ENCODE measurements at places on chromosomes 7 and 10. TPM values are rescaled to one million over a fixed set of nuclear protein-coding genes. Genes with fewer than 3 reads are reported as not detected.

EGR2 gene
- 0.20 TPM for total RNA-seq

- H3K27ac ChIP-seq: no peak overlapping the region
- no peak for DNase-seq
- H3K4me3 ChIP-seq: no peak overlapping the region
- no peaks in the 10 kb centered on the region for H3K36me3 ChIP-seq
These were observed 92.5 kb downstream of the EZH2 start for GRCh38 chr7:148791546-148791945.

LEP gene
- total RNA-seq: 0.07 TPM

GRCh38 chr7:157866336-157866924 is 529.6 kb downstream of the DNAJB6 start:
- no peak overlapping the region for H3K27ac ChIP-seq
- DNase-seq: no peak
- H3K4me1 ChIP-seq: no peaks in the 10 kb centered on the region
- H3K27me3 ChIP-seq: no peaks in the 10 kb centered on the region
- no peak overlapping the region for H3K4me3 ChIP-seq

DNA sequence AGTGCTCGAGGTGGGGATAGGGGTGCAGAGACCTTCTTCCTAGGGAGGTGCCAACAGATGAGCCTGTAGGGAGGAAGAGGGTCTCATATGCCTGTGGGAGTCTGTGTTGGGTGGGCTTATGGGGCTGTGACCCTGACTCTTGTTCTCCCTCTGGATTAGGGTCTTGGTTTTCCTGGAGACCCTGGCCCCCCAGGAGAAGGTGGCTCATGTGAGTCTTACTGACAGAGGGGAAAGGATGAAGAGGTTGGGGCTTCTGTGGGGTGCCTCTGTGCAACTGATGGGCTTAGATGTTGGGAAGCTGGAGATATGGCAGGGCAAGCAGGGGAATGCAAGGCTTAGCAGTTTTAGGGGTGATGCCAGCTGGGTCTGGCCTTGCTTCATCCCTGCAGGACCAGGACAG is 20.2 kb upstream of the VOPP1 start:
- no peak overlapping the region for H3K4me3 ChIP-seq
- no peak for DNase-seq
- H3K36me3 ChIP-seq: no peaks in the 10 kb centered on the region
- H3K4me1 ChIP-seq: no peaks in the 10 kb centered on the region
- H3K27ac ChIP-seq: no peak overlapping the region

TMEM196 gene
- total RNA-seq: not detected

- no peak overlapping the region for H3K27ac ChIP-seq
- DNase-seq: no peak
- no peaks in the 10 kb centered on the region for H3K36me3 ChIP-seq
- H3K4me3 ChIP-seq: no peak overlapping the region
- no peaks in the 10 kb centered on the region for H3K27me3 ChIP-seq
These were observed 307.4 kb upstream of the SEMA3C start for GRCh38 chr7:81226234-81226633.

GRCh38 chr10:130495891-130496636 is 359.9 kb downstream of the GLRX3 start:
- H3K27me3 ChIP-seq: no peaks in the 10 kb centered on the region
- no peaks in the 10 kb centered on the region for H3K36me3 ChIP-seq
- H3K4me1 ChIP-seq: no peaks in the 10 kb centered on the region
- DNase-seq: no peak
- H3K4me3 ChIP-seq: no peak overlapping the region
- H3K27ac ChIP-seq: no peak overlapping the region

DNA sequence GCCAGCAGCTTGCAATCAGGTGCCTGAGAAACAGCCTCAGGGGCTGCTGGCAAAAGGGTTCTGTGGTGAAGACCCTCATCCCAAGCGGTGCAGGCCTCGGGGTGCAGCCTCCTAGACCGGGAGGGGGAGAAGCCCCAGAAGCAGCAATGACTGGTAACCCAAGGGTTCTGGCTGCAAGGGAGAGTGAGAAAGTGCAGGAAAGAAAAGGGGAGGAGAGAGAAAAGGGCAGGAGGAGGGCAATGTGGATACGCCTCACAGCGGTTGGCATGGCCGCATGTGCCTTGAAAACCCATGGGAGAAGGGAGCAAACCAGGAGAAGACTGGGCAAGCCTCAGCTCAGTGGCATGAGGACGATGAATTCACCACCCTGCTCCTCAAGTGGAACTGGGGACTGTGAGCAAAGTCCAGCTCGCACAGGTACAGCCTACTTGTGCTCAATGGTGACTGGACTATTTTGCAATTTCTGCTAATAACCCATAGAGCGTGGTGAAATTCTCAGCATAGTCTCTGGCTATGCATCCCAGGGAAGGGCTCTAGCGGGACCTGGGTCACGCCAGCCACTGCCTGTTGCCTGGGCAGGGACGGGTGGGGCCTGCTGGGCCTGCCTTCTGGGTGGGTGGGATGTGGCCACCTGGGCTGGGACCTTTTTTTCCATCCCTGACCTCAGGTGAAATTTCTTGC is 6.2 kb downstream of the CLRN3 start:
- no peaks in the 10 kb centered on the region for H3K27me3 ChIP-seq
- H3K36me3 ChIP-seq: no peaks in the 10 kb centered on the region
- H3K4me3 ChIP-seq: no peak overlapping the region
- DNase-seq: peak; percentile 62

FAM25G gene
- not detected for total RNA-seq

DNA sequence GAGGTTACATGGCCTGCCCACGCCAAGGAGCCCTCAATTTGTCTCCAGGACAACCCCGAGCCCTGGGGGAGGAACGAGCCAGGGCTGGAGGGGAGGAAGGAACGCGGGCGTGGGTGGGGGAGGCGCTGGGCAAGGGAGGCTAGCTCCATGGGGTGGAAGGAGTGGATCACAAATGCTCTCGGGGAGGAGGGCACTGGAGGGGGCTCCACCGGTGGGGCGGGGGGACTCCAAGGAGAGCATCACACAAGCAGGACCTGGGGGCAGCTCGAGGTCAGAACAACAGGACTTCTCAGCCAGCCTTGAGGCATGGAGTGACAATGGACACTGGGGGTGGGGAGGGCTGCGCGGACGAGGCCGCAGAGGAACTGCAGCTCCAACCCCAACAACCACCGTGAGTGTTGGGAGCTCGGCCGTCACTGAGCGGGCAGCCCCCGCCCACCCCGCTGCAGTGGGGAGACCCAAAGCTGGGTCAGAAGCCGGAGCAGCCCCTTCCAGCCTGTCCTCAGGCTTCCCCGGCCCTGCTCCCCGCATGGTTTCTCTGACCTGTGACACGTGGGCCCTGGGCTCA is 41.1 kb downstream of the STK32C start:
- no peaks in the 10 kb centered on the region for H3K4me1 ChIP-seq
- no peaks in the 10 kb centered on the region for H3K27me3 ChIP-seq
- DNase-seq: no peak
- H3K27ac ChIP-seq: no peak overlapping the region

TMEM236 gene
- total RNA-seq: 57.4 TPM

DNA sequence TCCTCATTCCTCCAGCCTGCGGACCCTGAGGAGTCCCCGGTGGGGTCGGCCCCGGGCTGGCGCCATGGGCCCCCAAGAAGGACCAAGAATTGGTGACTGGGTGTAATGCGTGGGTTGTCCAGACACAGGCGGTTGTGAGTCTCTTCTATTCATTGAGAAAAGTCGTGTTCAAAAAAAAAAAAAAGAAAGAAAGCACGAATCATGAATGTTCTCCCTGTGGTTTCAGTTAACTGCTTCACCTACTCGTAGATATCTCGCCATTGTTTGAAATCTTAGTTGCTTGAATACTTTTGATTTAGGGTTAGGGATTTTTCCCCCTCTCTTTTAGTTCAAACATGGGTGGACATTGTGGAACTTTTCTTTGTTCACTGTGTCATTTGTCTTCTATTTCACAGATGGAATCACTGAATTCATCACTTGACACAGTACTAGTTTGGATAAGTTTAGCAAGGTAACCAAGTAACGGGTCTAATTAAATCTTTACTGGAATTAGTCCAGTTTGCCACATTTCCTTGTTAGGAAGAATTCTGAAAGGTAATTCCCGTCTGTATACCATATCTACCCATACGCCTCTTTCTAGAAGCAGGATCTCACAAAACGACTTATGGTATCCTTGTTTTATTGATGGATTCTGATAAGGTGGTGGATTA is 775 bp downstream of the STARD3NL start:
- H3K4me3 ChIP-seq: peak overlapping the region; percentile 64
- peak overlapping the region; percentile 78 for H3K27ac ChIP-seq

FAM25A gene
- not detected for total RNA-seq

- no peak overlapping the region for H3K4me3 ChIP-seq
- H3K36me3 ChIP-seq: no peaks in the 10 kb centered on the region
- no peak overlapping the region for H3K27ac ChIP-seq
- no peaks in the 10 kb centered on the region for H3K27me3 ChIP-seq
These were observed 12.2 kb upstream of the HYCC1 start for GRCh38 chr7:23026164-23026563.

PIK3AP1 gene
- 12.4 TPM for total RNA-seq

- H3K4me1 ChIP-seq: no peaks in the 10 kb centered on the region
- no peaks in the 10 kb centered on the region for H3K36me3 ChIP-seq
- H3K27me3 ChIP-seq: no peaks in the 10 kb centered on the region
- DNase-seq: no peak
These were observed 42.8 kb downstream of the ARHGAP21 start for GRCh38 chr10:24680647-24681524.

DNA sequence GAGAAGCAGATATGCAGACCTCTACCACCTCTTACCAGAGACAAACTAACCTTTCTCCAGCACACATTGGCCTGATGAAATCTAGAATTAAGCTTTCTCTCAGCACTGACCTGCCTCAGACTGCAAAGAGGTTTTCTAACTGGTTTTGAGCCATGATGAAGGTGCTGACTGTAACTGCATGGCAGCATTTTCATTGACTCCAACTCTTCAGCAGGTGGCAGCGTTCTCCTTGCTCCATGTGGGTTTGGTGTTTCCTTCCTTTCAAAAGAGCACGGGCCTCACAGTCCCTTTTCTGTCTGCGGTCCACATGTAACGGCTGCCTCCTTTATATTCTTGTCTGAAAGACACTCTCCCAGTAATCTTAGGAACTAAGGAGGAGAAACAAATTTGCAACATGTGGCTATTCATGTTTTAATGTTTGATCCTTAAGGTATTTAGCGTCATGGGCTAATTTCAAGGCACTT is 12.6 kb downstream of the KLLN start:
- H3K4me1 ChIP-seq: no peaks in the 10 kb centered on the region
- no peak overlapping the region for H3K27ac ChIP-seq
- no peaks in the 10 kb centered on the region for H3K27me3 ChIP-seq
- H3K4me3 ChIP-seq: no peak overlapping the region

ZNF735 gene
- total RNA-seq: not detected

CHAT gene
- total RNA-seq: 1.2 TPM

DNA sequence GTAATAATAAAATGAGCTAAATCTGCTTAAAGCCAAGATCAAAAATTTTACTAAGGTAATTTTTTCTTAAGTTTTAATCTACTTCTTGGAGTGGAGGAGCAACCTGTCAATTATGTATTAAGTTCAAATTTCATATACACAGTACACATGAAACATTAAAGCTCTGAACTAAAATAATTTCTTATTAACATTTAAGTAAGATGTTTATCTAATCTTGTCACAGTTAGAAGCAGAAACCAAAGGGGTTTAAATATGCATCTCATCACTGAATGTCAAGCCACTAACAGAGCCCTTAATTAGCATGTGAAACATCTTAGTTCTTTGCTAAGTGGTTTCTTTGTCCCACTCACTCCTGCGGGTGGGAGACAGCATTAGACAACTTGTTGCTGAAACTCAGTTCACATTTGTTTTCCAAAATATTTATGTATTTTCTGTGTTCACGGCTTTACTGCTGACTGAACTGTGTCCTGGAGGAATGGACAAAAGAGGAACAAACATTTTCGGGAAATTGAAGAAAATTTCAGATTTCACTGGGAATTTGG is 130.9 kb upstream of the MBL2 start:
- H3K27me3 ChIP-seq: no peaks in the 10 kb centered on the region
- DNase-seq: no peak
- H3K36me3 ChIP-seq: no peaks in the 10 kb centered on the region
- H3K4me3 ChIP-seq: no peak overlapping the region
- no peaks in the 10 kb centered on the region for H3K4me1 ChIP-seq
- no peak overlapping the region for H3K27ac ChIP-seq

- H3K27ac ChIP-seq: no peak overlapping the region
- no peak for DNase-seq
- no peaks in the 10 kb centered on the region for H3K27me3 ChIP-seq
- no peak overlapping the region for H3K4me3 ChIP-seq
- H3K4me1 ChIP-seq: no peaks in the 10 kb centered on the region
These were observed 66.7 kb upstream of the PDZD8 start for GRCh38 chr10:117441812-117442443.

FAM13C gene
- total RNA-seq: 1.0 TPM

DNA sequence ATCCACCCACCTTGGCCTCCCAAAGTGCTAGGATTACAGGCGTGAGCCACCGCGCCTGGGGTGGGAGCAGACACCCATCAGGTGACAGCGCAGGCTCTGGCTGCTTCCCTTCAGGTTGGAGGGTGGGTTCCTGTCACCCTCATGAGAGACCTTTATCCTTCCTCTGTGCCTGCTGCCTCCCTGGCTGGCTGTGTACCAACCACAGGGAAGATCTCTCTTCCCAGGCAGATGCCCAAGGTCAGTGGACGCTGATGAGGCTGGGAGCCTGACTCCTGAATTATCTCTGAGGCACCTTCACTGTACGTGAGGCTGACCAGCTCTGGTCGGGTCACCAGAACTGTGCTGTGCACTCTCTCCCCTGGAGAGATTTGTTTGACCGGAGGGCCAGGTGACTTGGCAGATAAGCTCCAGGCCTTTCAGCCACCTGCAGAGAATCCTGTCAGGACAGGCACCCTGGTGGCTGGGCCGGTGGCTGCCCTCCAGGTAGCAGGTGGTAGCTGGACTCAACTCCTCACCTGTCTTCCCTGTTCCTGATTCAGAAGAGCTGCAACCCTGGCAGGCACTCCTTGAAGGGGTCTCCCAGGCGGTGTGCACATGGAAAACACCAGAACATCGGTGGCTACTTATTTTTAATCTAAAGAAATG is 251.9 kb downstream of the GLRX3 start:
- H3K36me3 ChIP-seq: no peaks in the 10 kb centered on the region
- H3K27me3 ChIP-seq: no peaks in the 10 kb centered on the region
- no peak overlapping the region for H3K27ac ChIP-seq
- no peak for DNase-seq
- H3K4me3 ChIP-seq: no peak overlapping the region

- H3K4me3 ChIP-seq: no peak overlapping the region
- no peaks in the 10 kb centered on the region for H3K36me3 ChIP-seq
- no peak overlapping the region for H3K27ac ChIP-seq
- DNase-seq: no peak
- no peaks in the 10 kb centered on the region for H3K4me1 ChIP-seq
These were observed 621.2 kb downstream of the REEP3 start for GRCh38 chr10:64142395-64142794.

RASA4 gene
- 16.7 TPM for total RNA-seq

LIPK gene
- not detected for total RNA-seq
